SK-N-DZ (cell line): ENCODE measurements at places on chromosomes 7 and 10.

GRCh38 chr7:41167836-41168235 is 535.1 kb downstream of the INHBA start:
- no peak for DNase-seq

- no peak for DNase-seq
Measured at GRCh38 chr7:116271963-116272886, 61.9 kb downstream of the TES start.

DNA sequence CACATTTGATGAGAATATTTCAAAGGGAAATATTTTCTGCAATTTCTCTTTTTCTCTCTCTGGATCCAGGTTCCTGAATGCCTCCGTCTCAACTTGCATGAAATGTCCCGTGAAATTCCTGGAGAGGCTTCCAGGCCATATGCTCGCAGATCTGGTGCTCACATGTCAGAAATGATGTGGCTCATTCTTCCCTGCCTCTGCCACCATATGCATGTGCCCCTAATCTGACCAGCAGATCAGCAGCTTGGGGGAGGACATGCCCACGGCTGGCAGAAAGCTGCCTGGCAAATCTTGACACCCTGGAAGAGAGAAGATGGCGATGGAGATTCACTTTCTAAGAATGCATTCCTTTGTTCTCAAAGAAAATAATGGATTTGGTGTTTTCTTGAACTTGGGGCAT is 490.7 kb downstream of the RPS24 start:
- DNase-seq, result peak; percentile 39

- no peak for DNase-seq
Measured at GRCh38 chr10:132494866-132495630, 42.5 kb upstream of the INPP5A start.

- no peak for DNase-seq
Measured at GRCh38 chr10:121081306-121081705, 230.1 kb downstream of the WDR11 start.

DNA sequence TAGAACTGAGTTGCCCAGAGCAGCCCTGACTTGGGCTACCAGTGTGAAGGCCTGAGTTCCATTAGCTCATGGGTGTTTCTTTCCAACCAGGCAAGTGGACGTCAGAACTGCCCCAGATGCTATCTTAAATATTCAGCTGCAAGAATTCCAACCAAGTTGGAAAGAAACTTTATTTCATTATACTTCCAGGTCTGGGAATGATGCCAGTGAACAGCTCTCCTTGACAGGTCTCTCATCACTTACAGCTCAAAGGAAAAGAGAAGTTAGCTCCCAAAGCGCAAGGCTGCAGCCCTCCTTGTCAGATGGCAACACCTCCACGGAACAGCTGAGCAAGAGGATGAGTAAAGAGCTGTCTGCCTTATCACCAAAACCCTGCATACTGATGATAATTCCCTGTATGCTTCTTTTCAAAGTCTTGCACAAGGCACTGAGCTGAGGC is 255.5 kb upstream of the AOAH start:
- no peak for DNase-seq

DNA sequence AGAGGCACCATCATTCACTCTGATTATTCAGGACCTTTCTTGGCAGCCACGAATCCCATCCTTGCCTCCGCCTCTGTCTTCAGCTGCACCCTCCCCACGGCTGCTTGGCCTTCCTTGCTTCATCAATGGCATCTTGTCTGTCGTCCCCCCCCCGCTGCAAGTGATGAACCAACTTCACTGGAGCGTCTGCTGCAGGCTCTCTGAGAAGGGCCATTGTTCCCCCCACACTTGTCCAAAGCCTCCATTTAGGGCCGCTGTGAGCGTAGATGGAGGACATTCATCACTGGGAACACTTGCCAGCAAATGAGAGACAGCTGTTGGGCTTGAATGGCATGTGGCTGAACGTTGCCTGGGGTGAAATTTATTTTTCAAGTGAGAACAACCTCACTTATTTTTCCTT is 20.1 kb downstream of the AFAP1L2 start:
- DNase-seq, result no peak

DNA sequence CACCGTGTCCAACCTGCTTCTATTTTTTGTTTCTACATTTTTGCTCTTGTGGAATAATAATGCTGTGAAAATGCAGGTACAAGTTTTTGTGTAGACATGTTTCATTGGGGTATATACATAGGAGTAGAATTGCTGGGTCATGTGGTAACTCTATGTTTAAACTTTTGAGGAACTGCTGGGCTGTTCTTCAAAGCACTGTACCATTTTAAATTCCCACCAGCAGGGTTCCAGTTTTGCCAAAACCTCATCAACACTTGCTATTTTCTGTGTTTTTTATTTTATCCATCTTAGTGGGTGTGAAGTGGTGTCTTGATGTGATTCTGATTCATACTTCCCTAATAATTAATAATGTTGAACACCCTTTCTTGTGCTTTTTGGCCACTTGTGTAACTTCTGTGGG is 138.6 kb downstream of the RGS10 start:
- no peak for DNase-seq

GRCh38 chr10:31340343-31340742 is 21.3 kb downstream of the ZEB1 start:
- DNase-seq, result no peak

DNA sequence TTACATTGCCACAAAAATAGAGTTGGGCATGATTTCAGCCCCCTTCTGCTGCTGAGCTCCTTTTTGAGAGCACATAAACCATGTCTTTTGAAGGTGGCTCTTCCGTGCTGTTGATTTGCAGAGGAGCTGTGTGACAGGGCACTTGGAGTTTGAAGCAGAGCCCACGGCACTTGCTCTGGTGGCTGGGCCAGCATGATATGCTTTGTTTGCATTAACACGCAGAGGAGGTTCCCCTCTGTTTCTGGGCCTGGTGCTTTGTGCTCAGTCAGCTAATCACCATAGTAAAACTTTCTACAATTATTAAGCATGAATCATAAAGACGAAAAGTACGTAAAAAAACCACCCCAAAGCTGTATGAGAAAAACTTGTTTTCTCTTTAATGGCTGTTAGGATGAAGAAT is 40.1 kb downstream of the RBM33 start:
- no peak for DNase-seq

DNA sequence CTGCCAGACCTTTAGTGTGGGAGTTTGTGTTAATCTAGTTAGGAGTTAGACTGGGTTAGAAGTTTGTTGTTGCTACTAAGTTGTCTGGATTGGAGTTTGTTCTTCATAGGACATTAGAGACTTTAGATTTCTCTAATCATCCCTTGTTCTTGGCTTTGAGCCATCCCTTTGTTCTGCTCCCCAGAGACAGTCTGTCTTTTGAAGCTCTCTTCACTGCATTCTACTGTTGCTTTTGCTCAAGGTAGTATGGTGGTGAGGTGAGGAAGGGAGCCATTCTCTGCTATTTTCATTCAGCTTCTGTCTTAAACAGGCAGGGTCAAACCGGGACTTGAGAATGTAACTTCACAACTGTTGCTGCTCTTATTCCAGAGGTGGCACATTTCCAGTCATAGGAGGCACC is 10.4 kb upstream of the TARP start:
- DNase-seq, result no peak

GRCh38 chr7:21261627-21262594 is 166.0 kb upstream of the SP4 start:
- peak; percentile 16 for DNase-seq

DNA sequence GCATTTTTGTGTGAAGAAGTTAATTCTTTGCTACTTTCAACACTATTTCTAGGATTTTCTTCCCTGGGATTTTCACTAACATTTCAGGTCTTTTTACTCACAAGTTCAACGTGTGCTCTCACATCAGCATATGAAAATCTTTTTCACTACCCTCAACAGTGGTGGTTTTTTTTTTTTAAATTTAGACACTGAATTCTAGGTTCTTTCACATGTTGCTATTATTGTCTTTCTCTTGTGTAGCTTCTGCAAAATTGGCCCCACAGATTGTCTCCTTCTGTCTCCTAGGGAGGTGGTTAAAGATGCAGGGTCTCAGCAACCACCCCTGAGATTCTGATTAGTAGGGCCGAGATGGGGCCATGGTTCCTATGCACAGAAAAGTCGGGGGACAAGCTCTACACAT is 165.0 kb upstream of the GPR26 start:
- no peak for DNase-seq

DNA sequence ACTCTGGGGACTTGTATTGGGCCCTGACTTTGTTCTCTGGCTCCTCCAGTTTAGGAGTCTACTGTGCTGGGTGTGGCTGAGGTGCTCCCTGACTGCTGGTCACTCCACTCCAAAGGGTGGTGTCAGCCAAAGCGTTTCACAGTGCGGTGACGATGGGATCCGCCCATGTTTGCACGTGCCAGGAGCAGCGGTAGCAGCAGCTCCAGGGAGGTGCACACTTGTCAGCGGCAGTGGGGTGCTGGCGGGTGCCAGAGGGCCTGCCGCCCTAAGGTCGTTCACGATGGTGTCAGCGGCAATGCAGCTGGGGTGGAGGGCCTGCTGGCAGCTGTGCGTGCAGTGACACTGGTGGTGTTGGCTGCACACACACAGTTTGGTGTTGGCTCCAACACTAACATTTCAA is 268.5 kb upstream of the AKR1E2 start:
- no peak for DNase-seq

DNA sequence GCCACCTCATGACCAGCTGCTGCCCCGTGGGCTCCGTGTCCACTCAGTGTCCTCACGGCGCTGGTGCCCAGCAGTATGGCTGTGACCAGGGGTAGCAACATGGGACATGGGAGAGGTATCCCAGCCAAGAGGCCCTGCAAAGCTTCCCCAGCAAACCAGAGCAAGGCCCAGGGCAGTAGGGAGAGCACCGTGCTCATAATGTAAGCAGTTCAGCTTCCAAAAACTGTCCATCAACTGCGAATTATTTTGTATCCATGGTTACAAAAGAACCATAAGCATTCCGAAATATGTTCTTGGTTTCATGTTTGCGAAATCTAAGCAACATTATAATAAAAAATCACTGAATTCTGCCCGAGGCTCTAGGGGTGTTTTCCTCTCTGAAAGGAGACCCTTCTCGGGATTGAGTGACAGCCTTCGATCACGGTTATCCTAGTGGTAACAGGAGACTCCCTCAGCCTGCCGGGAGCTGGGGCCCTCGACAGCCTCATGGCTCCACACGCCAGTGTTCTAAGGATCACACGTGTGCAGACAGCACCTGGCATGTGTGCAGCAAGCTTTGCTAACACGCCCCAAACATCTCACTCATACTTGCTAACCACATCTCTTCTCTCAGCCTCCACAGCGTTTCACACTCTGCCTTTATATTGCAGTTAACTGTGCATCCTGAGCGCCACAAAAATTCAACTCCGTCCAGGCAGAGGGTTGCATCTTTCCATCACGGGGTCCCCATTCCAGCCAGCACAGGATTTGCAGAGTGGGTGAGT is 117.6 kb downstream of the DIP2C start:
- DNase-seq, result no peak

DNA sequence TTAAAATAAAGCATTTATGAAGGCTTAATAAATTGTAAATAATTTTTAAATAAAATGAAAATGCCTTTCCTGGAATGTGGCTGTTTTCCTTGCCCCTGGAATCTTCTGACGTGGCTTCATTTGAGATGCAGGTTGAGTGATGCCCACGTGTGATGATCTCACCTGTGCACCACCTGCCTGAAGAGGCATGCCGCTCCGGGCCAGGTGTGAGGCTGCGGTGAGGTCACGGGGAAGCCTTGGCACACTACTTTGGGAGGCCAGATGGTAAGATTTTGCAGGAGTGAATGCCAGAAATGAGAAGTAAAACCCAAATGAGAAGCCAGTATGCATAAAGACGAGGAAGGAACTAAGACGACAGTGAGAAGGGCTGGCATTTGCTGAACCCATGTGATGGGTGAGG is 36.2 kb downstream of the GOT1 start:
- no peak for DNase-seq

GRCh38 chr7:7122701-7123281 is 59.6 kb upstream of the C1GALT1 start:
- no peak for DNase-seq

DNA sequence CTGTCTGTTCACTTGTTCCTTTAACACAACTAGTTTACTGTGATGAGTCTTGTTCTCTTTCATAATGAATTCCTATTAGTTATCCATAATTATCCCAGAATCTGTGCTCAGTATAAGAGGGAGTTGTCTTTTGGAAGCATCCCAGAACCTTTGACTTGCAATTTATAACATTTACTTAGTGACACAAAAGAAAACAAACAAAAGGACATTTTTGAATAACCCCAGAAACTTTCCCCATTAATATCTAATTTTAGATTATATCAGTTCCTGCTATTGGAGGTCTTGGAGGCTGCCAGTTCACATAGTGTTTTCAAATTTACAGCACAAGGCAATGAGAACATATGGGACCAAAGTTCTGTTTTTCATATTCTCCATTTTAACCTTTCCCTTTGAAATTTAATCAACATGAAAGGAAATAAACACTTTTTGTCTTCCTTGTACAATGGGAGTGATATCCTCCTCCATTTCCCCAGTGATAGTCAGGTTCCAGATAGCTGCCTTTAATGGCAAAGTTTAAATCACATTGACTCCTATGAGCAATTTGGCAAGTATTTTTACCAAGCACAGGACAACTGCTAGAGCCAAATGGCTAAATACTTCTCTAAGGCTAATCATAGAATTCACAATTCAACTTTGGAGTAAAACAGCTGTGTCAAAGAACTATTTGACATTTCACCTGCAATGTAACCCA is 37.1 kb upstream of the GNAT3 start:
- no peak for DNase-seq

- DNase-seq, result no peak
Measured at GRCh38 chr7:11910253-11910652, 78.3 kb upstream of the THSD7A start.

- DNase-seq, result no peak
Measured at GRCh38 chr7:35545831-35546230, 149.1 kb downstream of the HERPUD2 start.

DNA sequence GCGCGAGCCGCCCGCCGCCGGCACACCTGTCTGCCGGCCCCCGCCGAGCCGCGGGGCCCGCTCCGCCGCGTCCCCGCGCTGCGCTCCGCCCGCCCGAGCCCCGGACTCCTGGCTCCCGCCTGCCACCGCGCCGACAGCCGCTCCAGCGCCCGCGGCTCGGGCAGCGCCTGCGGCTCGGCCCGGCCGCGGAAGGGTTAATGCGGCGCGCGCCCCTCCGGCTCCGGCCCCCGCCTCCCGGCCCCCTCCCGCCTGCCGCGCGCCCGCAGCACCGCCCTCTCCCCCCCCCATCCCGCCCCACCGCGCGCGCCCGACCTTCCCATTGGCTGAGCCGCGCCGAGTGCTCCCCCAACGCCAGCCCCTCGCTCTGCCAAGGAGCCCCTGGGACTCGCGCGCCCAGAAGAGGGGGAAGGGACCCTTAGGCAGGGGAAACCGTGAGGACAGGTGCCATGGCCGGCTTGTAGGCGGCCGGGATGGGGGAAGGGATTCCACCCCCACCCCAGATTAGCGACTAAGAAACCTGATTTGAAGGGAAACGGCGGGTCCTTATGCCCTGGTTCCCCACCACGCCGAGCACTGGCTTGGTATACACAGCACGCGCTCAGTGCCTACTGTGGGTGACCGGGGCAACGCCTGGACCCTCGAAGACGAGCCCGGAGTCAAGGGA is at the start of gene KCNH2:
KCNH2 (minus strand) TSS at position 196 of the 664 bp plus-strand sequence. CDS start 408 bp downstream, outside the sequence.
- peak; percentile 90 for DNase-seq

- DNase-seq, result no peak
Measured at GRCh38 chr7:140723006-140723405, 26.5 kb downstream of the NDUFB2 start.
